ENCODE measurements at places on chromosomes 1 and 21.

DNA sequence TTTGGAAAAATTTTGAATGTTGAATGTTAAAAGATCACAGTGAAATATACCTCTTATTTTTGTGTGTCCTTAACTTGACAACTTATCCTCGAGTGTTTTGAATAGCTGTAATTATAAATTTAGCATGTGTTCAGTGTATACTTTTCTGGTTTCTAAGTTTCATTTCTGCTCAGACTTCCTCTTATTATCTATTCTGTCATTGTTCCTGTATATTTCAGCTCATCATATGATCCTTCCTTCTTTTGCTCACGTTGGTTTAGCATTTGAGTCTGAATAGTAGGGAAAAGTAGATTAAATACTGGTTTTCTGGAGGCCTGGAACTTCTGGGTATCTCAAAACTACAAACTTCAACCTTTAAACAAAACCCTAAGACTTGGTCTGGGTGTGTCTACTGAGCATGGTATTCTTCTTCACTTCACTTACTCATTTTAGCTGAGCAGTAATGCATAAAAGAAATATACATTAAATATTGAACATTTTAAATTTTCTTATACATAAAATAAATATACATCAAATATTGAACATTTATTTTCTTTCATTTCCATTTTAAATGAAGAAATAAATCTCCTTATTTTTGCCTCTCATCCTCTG is 3.3 kb upstream of the ATP6V1G3 start:
- DNase-seq = no peak

- no peak for DNase-seq
Observed at GRCh38 chr1:14812189-14812588, 213.7 kb downstream of the KAZN start.

DNA sequence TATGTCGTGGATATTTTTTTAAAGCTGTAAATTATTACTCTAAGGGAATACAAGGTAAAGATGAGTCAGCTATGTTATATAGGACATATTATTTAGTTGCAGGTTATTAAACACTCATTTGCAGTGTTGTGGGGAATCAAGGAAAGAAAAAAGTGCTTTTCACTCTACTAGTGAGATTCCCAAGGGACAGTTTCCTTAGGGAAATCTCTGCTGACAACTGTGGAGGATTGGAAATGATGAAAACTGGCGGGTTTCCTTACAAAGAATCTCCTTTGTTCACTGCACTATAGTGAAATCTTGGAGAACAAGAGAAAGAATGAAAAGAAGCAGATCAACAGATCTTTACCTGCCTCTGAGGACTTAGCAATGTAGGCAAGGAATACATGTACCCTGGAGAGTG is 24.5 kb upstream of the TRIM45 start:
- DNase-seq = no peak

DNA sequence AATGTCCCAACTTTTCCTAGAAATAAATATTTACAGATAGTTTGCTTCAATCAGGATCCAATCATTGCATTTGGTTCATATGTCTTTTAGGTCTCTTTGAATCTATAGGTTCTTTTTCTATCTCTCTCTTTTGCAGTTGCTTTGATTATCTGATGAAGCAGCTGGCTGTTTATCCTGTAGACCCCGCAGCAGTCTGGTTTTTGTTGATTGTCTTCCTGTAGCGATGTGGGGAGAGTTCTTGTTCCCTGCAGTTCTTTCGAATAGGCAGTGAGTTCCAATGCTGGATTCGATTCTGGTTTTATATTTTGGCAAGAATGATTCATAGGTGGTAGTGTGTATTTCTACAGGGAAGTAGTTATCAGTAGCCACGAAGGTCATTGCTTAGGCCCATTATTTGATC is 7.4 kb upstream of the MIXL1 start:
- no peak for DNase-seq

- no peak for DNase-seq
Observed at GRCh38 chr1:1058921-1059493, 15.1 kb downstream of the RNF223 start.

- peak; percentile 23 for DNase-seq
Observed at GRCh38 chr1:182889997-182890396, 50.9 kb downstream of the DHX9 start.

DNA sequence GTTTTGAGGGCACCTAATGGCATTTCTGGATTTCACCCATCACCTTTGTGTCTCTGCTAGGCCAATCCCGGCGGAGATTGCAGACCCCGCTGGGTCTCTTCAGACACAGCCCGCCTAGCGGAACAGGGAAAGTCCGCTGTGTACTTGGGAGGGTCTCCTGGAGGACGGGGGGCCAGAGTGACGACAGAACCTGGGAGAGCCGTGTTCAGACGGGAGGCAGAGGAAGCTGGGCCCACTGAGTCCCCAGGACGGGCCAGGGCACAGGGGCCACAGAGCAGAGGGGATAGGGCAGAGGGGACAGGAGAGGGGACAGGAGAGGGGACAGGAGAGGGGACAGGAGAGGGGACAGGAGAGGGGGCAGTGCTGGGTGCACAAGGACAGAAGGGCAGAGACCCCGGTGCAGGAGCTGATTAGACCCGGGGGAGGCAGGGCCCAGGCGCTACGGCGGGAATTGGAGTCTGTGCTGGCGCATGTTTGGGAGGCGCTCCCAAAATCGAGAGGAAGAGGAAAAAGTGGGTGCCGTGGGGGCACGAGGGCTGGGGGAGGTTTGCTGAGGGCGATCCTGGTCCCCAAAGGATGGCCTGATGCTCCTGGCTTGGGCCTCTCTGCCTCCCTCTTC is 12.7 kb downstream of the TRPM2 start:
- no peak for DNase-seq

DNA sequence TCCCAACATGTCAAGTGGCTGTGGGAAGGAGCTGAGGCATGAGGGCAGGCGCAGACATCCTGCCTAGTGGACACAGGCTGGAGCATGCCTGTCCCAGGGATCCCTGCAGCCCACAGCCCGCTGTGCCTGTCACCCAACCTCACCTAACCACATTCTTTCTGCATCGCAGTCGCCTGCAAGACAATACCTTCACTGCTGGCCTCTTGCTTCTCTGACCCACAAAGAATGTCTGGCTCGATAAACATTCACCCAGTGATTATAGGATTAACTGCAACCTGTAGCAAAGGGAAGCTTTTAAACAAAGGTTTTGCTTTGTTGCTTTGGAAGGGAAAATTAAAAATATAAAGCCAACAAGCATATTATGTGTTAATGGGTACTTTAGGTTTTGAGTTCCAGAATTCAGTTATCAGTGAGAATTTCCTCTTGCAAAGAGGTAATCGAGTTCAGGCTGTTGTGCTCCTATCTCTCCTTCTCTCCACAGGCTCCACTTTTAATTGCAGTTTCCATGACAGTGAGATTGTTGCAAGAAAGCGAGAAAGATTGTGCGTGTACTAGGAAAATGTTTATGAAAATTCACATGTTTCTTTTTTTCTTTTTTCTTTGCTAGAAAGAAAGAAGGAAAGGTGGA is 40.0 kb upstream of the ZNF648 start:
- no peak for DNase-seq

GRCh38 chr1:47230692-47231300 is 1.2 kb downstream of the TAL1 start:
- DNase-seq = peak; percentile 21

- DNase-seq = no peak
Observed at GRCh38 chr1:99550198-99550597, 95.7 kb upstream of the PALMD start.

GRCh38 chr1:49527606-49528305 is 496.0 kb downstream of the AGBL4 start:
- DNase-seq = no peak

DNA sequence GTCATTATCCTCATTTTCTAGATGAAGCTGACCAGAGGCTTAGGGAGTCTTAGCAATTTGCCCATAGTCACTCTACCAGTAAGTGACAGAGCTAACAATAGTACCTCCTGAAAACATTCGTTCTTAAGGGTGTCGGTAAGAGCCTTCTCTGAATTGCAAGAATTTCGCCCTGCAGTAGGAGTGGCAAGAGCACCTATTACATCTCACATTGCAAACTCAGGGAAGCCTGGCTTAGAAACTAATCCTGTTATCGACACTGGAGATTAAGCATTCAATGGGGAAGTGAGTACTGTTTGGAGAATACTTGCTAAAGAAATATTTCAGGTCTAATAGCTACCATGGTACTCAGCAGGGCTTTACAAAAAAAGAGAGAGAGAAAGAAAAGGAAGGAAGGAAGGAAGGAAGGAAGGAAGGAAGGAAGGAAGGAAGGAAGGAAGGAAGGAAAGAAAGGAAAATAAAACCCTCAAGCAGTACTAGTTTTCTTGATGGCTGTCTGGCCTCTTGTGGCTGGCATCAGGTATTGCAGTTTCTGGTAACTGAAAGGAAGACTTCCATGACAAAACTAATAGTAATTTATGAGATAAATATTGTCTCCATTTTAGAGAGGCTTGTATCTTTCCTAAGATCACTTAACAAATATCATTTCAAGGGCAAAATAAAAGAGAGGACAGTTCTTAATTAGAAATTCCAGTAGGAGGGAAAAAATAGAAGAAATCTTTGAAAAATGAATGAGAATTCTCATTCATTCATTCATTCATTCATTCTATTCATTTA is 10.4 kb downstream of the C1orf226 start:
- DNase-seq = no peak

- no peak for DNase-seq
Observed at GRCh38 chr1:3955196-3955772, 55.2 kb upstream of the C1orf174 start.

DNA sequence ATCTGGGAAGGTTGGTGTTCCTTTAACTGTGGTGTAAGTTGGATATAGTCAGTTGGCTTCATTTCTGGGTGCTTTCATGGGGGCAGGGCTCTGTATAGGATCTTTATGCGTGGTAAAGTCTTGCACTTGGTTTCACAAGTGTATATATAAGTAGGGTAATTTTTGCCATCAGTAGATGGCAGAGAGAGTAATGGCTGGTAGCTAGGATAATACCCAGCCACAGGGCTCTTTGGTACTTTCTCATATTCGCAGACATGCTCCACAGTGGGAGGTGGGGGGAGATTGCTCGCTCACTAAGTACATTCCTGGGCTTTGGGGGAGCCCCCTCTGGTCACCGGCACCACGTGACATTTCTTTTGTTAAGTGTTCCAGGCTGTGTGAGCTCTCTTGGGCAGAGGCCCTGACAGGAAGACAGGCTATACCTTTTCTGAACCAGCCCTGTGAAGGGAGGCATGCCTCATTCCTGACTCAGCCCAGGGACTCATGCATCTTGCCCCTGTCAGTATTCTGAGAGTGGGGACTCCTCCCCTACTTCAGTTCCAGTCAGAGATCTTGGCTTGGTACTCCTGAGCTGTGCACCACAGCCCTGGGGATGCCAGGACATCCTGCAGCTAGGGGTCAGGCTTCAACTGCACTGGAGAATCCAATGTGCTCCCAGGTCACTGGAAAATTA is 37.6 kb downstream of the FCRL2 start:
- DNase-seq = no peak

DNA sequence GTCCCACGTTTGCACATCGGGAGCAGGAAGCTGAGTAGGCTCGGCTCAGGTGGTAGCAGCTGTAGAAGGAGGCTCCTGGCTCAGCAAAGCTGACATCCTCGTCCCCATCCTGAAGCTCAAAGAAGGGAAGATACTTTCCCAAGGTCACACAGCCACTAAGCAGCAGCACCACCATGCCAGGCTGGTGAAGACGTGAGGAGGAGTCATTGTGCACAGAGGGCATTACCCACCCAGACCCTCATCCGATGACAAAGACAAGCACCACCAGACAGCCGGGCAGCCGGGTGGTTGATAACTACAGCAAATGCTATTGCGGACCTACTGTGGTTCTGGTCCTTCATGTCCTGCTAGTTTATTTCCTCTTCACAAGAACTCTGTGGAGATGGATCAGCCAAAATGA is 186.9 kb downstream of the MATN1 start:
- DNase-seq = no peak

- no peak for DNase-seq
Observed at GRCh38 chr1:243447347-243447746, 191.5 kb downstream of the SDCCAG8 start.

- DNase-seq = no peak
Observed at GRCh38 chr1:152904688-152905440, 3.5 kb upstream of the IVL start.

DNA sequence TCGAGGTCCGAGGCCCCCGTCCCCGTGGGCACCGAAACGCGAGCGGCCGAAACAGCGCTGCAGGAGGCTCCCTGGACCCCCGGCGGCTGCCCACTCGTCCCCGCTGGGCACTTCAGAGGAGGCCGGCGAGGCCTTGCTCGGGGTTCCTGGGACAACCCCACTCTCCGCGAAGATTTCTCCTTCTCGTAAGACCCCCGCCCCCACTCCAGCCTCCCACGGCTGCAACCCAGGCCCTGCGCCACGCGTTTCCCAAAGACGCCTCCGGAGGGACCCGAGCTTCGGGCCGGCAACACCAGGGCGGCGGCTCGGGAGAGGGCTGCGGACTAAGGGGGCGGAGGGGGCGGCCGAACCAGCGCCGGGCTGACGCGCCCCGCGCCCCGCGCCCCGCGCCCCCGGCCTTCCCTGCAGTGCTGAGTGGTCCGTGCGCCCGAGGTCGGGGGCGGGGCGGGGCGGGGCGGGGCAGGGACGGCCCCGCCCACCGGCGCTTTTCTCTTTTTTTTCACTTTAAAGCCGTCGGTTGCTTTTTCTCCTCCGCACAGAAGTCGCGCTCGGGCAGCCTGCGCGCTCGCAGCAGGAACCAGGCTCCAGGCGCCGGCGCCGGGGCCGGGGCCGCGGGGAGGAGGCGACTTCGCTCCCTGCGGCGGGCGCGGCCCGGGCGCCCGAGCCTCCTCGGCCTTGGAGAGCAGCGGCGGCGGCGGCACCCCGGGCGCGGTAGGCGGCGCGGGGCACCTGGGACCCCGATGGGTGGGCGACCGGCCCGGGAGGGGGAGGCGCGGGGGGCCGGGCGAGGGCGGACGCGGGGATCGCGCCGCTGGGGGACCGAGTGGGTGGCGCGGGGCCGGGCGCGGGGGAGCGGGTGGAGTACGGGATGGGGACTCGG is at the start of gene SPSB1:
Gene SPSB1, plus strand, starts transcription at position 534 of the 880 bp plus-strand sequence. CDS start 62,998 bp downstream, outside the sequence.
- peak; percentile 41 for DNase-seq

GRCh38 chr1:193614817-193615216 is 428.4 kb upstream of the B3GALT2 start:
- no peak for DNase-seq

GRCh38 chr1:245822996-245823395 is 668.2 kb downstream of the KIF26B start:
- DNase-seq = no peak

DNA sequence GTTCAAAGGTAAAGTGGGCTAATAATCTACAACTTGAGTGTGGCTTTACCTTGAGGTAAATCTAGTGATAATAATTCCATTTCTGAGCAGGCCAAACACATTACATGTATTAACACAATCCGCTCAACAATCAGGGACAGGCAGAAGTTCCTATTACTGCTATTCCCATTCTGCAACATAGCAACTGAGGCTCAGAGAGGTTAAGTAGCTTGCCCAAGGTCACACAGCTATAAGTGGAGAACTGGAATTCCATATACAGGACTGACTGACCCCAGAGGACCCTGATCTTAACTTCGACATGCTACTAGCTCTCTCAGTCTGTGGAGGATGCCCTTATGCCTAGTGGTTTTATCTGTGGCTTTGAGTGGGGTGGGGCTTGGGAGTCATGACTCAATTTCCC is 110.1 kb downstream of the TRABD2B start:
- DNase-seq = no peak

DNA sequence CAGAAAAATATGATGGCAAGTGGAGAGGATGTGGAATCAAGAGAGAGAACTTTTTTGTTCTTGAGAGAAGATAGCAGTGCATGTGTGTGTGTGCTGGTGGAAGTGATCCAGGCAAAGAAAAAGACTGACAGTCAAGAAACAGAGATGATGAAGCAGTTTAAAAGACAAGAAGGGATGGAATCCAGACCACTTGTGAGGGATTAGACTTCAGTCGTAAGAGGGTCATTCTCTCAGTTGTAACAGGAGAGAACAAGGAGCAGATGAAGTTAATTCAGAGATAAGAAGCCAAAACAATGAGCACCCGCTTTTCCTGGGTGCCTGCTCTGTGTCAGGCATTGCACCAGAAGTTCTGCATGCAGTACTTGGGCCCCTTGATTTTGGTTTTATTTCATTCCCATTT is 76.6 kb downstream of the RNF220 start:
- no peak for DNase-seq
